ENCODE measurements at places on chromosomes 12 and 14.

- DNase-seq: no peak
Measured at GRCh38 chr14:75340921-75341320, 62.3 kb downstream of the FOS start.

DNA sequence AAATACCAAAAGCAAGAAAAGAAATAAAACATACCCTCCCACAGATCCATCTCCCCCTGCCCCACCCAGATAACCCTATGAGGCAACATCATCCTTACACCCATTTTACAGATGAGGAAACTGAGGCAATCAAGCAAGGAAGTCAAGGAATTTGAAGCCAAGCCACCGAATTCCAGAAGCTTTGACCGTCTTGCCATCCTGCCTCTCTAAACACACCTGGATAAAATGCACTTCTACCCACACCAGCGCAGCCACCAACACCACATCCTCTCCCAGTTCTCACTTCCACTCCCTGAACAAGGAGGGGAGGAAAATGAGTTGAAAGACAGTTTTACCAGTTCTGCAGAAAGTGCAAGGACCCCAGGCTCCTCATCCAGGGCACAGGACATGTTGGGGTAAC lies 13.6 kb downstream of the CMKLR1 start:
- DNase-seq: no peak

DNA sequence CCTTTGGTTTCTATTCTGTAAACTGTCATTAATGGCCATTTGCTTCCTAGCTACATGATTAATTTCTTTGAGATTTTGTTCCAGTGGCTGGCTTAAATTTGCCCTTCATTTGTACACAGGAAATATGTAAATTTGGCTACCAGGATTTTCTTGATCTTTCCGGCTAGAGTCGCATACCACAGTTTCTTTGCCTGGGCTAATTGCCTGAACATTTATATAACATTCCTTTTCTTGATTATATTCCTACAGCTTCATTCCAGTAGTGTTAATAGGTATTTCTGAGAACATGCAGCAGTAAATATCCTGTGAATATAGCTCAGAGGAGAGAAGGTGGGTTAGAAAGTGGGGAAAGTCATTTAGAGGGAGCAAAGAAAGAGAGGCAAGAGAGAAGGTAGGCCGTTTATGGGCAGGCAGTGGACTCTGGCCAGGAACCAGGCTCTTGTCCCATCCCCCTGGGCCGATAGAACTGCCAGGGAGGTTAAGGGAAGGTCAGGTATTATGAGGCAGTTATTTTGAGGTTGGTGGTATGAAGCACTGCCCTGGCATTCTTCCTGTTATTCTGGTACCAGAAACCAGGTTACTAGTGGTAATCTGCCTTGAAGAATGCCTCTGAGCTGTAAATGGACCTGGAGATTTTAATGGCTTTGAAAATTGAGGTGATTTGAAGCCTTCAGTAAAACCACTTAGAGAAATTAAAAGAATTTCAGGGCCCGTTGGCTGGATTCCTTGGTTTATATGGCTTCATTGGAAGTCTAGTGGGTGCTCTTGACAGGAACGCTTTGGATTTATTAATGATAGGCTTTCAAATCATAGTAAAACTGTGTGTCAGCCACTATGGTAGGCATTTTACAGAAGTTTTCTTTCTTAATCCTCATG lies 4.4 kb downstream of the RNF10 start:
- peak; percentile 23 for DNase-seq

DNA sequence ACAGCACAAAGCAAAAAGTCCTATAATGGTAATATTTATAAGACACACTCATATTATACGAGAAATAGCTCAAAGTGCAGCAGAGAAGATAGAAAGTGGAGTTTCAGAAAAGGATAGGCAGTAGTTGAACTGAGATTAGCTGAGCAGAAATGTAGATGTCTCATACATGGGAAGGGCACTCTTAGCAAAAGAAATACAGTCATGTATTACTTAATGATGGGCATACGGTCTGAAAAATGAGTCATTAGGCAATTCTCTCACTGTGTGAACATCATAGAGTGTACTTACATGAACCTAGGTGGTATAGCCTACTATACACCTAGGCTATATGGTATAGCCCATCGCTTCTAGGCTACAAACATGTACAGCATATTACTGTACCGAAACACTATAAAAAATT lies 671.3 kb downstream of the RPS29 start:
- DNase-seq: no peak

DNA sequence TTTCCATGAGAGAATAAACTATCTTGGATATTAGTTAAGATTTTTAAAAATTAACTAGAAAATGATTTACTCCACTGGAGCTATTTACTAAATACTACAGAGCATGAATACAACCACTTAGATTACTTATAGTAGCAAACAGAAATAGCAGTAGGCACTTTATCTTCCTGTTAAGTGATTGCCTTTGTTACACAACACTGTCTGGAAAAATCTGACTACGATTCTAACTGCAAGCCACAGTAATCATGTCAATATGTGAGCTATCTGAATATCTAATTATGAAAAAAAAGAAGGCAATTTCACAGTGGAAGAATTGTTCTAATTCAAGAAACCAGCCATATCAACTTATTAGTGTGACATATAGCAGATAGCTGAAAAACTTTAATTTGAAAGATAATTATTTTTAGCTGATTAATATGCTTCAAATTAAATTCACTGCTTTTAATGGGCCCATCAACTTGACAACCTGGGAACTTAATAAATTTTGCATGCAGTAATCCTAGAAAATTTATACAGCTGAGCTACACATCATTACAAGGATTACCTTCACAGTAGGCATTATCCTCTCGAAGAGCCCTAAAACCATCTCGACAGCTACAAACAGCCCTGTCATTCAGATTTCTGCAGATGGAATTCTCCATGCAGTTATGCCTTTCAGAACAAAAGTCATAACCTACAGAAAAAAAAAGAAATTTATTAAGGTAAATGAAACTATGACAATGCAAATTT lies 172.8 kb downstream of the NELL2 start:
- DNase-seq: no peak

GRCh38 chr12:14284184-14284722 lies 81.2 kb upstream of the ATF7IP start:
- DNase-seq: no peak

- DNase-seq: no peak
Measured at GRCh38 chr14:38669027-38669426, 413.1 kb upstream of the CLEC14A start.

DNA sequence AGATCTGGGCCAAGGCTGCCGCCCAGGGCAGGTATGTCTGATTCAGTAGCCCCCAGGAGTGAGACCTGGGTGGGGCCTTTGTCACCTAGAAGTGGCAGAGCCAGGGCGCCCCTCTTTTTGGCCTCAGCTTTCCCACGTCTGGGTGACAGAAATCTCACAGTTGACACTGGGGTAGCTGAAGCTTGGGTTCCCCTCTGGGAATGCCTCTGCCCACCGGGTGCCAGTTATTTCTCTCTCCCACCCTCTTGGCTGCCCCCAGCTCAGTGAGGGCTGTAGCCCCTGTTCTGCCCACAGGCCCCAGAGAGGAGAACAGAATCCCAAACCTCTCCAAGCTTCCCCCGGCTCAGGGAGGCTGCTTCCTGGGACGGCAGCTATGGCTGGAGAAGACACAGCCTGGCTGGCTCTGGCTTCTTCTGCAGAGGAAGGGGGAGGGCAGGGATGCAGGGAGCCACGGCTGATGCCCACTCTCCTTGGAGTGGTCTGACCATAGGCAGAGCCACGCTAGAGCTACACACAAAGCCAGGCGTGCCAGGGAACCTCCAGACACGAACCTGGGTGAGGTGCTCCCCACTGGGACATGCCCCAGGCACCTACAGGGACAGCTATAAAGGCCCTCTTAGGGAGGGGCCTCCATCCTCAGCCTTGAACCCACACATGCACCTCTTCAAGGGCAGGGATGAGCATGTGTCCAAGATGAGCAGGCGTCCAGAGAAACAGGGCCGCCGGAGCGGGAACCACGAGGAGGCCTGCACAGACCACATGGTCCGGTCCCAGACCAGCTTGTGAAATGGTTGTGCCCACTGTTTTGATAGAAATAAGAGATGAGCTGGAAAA lies 51.7 kb downstream of the BEGAIN start:
- no peak for DNase-seq

- DNase-seq: peak; percentile 33
Measured at GRCh38 chr14:91872517-91873470, 5.5 kb upstream of the TC2N start.

GRCh38 chr14:106665814-106666213 lies 1139.4 kb downstream of the TMEM121 start:
- DNase-seq: no peak

DNA sequence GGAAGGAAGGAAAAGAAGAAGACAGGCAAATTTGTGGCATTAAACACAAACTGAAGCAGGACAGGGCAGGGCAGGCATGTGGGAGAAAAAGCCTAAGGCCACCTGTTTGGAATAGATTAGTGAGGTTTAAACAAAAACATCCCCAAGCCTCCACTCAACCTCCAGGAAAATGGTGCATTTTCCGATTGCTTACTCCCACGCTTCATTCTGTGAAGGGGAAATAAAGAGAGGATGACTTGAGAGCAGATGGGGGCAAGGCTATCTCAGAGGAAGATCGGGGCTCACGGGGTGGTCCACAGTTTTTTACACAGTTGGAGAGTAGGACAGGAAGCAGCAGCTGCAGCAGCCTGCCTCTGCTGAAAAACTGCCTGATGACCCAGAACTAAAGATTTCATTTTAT lies 250.9 kb downstream of the DUSP6 start:
- DNase-seq: no peak

DNA sequence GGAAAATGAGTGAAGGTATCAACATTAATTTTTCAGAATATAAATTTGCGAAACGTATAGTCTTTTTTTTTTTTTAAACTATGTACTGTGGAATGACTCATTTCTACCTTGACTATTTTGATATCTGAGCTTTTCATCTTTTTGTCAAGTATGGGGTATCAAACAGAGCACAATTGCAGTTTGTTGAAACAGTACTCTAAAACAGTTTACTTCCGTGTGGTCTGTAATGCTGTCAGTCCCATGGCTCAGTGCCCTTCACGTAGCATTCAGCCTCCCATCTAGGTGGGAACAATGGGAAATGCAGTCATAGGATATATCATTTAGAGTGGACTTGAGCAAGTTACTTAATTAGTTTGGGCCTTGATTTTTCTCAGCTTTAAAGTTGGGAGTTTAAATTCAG lies 139.5 kb downstream of the ERC1 start:
- no peak for DNase-seq

DNA sequence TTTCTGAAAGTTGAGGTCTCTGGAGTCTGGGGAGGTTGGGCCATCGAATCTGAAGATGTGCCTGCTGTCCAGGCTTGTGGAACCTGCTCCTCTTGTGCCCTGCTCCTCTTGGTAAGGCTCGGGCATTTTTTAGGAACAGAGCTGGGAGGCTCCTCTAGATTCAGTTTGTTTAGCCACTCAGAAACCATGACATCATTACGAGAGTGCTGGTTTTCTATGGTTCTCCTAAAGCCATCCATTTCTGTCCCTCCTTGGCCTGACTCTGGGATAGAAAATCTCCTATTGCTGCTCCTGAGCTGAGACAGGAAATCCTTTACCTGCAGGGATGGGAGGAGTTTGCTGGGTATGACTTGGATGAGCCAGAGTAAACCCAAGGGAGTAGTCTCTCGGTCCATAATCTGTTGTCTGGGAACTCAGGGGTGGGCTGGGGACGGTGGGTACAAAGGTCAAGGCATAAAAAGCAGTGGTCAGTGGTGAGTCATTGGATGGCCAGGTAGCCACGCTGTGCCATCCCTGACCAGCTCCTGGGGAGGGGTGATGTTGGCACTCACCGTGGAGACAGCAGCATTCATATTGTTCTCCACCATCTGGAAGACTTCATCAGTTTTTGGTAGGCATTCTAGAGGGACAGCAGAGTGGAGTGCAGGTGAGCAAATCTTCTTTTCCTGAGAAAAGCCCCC lies 2.4 kb upstream of the ADCY4 start:
- no peak for DNase-seq

DNA sequence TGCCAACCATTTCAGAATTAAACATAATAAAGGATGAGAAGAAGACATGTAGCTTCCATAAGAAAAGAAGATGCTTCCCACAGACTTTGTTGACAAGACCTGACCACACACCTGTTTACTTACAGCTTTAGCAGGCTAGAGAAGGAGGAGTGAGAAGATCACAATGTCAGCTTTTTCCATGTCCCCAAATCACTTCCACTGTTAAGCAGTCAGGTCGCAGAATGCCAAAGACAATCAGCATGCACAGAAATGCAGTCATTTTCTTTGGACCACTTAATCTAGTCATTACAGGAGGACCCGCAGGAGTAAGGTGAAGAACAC lies 314.9 kb downstream of the SSPN start:
- no peak for DNase-seq

DNA sequence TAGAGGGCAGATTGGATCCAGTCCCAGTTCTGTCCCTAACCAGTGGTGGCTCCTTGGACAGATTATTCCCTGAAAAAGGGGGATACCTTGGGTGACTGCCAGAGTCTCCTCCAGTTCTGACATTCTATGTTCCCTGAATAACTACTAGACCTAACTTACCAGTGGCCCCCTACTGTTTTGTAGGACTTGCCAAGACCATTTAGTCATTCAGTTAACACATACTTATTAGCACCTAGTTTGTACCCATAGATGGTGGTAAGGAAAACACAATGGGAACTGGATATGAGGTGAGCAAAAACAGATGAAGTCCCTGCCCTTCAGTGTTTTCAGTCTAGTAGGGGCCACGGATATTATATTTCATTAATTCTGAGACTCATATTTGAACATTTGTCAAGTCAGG lies 3.5 kb downstream of the PRPF40B start:
- no peak for DNase-seq

DNA sequence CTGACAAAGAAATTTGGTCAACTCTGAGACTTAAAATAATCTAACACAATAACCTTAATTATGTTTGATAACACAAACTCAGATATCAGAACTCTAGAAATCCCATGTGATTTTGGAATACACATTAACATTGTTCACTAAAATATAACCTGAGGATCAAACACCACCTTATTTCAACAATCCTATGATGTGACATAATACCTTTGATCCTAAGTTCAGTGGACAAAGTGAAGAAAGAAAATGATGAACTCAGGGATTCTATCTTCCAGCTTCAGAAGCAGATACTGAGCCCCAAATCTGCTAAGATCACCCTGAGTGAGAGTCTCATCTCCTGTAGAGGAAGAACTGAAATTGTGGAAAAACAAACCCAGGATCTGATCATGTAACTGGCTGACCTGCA lies 35.7 kb upstream of the APOF start:
- DNase-seq: no peak

DNA sequence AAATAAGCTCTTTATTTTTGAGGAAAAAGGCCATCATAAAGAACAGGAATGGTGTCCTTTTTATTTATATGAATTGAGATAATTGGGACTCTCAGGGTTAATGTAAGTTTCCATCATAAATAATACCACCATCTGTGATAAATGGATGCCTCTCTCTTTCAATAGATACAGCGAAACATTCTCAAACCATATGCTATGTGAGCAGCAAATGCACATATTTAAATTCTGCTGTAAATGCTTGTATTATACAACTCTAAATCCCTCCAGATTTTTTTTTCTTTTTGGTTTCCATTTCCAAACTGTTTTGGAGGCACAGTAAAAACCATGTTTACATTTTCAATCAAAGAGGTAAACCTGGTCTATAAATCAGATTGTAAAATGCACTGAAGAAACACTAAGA lies 132.3 kb downstream of the TMEM132C start:
- no peak for DNase-seq

- peak; percentile 31 for DNase-seq
Measured at GRCh38 chr12:89350630-89351488, 1.4 kb downstream of the DUSP6 start.
